Naive thymus-derived CD4-positive, alpha-beta T cell (primary cell): ENCODE measurements at places on chromosomes 2 and 18. TPM values are rescaled to one million over a fixed set of nuclear protein-coding genes. Genes with fewer than 3 reads are reported as not detected.
A peak's percentile ranks its signal among the peaks of the same experiment; 100 is the strongest.

ANKRD30BL gene
- not detected for total RNA-seq

GRCh38 chr2:203673933-203674332 lies 32.5 kb upstream of the CD28 start:
- DNase-seq, result no peak

DNA sequence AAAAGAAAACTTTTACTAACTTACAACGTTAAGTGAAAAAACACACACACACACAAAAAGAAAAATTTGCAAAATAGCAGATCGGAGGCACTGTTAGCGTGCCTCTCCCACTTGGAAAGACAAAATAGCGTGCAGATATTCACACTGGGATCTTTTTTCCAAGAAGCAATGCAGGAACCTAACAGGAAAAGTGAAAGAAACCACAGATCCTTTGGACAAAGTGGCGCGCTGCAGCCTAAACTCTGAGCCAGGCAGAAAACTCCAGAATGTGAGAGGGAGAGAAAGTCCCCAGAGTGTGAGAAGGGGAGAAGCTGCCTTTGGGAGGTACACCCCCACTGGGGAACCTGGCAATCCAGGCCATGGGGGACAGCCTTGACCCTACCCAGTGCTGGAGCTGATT lies 70.7 kb upstream of the SERPINE2 start:
- DNase-seq, result no peak

GRCh38 chr18:68177807-68178702 lies 536.9 kb downstream of the TMX3 start:
- DNase-seq, result no peak

DNA sequence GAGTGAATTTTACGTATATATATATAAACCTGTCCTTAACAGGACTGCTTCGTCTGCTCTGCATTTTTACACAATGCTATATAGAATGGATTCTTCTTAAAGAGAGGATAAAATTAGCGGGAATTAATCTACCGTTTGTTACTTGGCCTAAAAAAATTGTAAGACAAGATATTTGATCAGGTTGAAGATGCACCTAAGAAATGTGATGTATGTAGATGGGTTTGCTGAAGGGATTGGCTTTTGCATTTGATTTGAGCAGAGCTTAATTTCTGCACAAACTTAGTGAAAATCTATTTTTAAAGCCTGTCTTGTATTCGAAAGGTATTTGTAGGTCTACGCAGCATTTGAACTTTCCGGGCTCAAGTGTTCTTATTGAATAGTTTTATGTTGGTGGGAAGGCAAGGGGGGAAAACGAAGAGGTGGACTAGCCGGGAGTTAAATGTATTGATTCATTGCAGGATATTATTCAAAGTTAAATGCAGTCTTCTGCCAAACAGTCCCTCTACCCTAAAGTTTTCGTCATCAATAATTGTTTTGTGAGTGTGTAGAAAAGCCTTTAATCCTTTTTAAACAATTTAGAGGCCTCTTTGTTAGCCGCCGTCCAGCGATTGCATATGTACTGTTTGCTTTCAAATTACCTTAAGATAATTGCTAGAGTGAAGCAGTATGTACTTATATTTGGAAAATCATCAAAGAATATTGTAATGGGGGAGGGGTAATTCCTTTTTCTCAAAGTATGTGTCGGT lies 1.2 kb downstream of the PPP1CB start:
- DNase-seq, result no peak

LAPTM4A gene
- total RNA-seq, result 31.5 and 32.3 TPM in 2 replicates

UGT1A10 gene
- not detected for total RNA-seq

DNA sequence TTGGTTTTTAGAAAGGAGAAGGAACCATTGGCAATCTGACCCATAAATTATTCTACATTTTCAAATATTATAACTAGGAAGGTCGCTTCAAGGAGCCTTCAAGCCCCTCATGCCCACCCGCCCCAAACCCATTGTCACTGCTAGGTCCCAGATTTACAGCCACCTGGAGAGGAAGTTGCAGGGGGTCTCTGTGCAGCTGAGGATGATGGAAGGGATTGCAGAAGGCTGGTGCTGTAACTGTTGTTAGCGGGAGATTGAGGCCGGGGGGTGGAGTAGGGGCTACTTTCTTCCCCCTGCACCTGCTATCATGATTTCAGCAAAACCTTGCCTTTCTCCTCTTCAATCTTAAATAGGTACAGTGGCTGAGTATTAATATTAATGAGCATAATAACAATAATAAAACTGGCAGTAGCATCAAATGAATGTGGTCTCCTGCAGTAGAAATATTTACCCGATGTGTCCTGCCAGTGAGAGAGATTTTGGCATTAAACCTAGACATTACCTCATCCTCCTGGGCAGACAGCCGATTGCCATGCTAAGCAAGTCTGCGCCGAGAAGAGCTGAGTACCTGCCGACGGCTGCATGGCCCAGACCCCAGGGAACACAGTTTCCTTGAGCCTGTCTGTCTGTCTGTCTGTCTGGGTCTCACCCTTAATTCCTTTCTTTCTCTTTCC lies 225.4 kb downstream of the FAM210A start:
- DNase-seq, result no peak

- DNase-seq, result no peak
Measured at GRCh38 chr2:153115141-153115540, 363.4 kb downstream of the RPRM start.

INPP5D gene
- 124 and 126 TPM in 2 replicates for total RNA-seq

SLC5A7 gene
- not detected in 2 replicates for total RNA-seq

DNA sequence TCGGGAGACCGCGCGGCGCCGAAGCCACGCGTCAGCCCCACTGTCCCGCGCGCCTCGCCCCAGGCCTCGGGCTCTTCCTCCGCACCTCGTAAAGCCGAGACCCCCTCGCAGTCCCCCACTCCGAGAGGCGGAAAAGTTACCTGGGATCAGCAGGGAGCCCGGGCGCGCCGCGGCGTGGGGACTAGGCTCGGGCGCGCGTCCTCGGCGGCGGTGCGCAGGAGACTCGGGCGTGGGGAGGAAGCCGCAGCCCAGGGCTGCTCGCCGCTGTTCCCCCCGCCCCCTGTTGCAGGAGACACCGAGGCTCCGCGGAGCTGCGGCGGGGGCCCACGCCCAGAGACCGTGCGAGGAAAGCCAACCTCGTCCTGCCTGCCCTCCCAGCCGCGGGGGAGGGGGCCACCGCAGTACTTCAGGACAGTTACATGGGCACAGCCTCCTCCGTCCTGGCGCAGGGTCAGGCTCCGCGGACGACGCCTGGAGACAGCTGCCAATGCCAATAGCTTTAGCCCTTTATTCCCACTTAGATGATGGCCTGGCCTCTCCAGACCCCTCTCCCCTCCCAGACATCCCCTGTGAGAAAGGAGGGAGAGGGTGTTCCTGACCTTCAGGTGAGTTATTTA lies at the start of gene EPB41L3:
Gene EPB41L3 (minus strand): TSS at position 225 of the 617 bp plus-strand sequence. CDS start 54,814 bp downstream, outside the sequence.
- no peak for DNase-seq

C2orf81 gene
- 8.3 TPM for total RNA-seq

- DNase-seq, result no peak
Measured at GRCh38 chr2:237859082-237859433, 365 bp upstream of the RAMP1 start.

DNA sequence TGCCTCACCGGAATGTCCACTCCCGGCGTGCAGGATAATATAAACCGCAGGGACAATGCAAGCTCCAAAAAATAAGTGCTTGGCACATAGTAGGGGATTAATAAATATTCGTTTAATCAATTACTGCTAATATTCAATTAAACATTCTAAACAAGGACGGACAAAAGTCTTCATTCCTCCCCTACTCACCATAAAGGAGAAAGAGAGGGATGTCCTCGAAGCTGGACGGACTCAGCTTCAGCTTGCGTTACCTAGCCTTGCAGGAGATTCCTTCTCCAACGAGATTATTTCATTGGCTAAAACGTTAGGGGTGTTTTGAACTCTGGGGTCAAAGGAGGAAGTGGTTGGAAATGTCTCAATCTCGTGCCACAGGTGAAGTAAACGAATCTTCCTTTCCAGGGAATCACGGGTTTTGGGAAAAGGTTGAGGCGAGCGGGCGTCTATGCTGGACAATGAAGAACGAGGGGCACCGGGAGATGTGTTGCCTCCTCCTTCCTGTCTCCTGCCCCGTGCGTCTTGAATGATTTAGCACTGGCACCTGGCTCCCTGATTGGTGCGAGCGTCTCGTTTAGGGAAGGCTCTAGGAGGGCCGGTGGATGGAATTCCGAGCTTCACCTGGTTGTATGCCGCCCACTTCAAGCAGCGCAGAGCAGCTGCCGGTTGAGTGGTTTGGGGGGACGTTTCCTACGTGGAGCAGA lies 2.0 kb upstream of the GAD1 start:
- DNase-seq, result no peak

FOXD4L1 gene
- total RNA-seq, result not detected

DNA sequence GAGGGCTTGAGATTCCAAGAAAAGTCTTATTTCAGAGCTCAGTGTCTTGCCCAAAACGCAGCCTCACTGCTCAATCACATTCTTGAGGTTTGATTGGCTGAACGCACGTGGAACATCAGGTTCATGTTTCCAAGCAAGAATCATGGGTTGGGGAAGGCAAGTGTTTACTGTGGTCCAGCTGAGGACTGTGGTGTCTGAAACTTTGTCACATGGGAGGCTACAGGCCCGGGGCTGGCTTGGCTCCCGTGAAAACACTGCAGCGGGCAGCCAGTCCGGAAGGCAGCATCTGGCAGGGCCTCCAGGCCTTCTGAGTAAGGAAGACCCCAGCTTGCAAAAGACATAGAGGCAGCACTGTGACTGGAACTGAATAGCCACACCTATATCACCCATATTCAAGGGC lies 84.7 kb downstream of the POLR1A start:
- no peak for DNase-seq

GRCh38 chr2:109206569-109207146 lies 77.7 kb downstream of the SH3RF3 start:
- no peak for DNase-seq

DNA sequence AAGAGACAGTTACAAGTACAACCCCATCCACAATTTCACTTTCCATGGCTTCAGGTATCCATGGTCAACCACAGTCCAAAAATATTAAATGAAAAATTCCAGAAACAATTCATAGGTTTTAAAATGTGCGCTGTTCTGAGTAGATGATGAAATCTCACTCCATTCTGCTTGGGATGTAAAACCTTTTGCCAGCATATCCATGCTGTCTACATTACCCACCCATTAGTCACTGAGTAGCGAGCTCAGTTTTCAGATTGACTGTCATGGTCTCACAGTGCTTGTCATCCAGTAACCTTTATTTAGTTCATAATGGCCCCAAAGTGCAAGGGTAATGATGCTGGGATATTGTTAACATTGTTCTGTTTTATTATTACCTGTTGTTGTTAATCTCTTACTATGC lies 40.5 kb downstream of the SMAD4 start:
- no peak for DNase-seq

PAPOLG gene
- total RNA-seq, result 42.4 TPM

GRCh38 chr2:11810237-11810977 lies 64.0 kb downstream of the LPIN1 start:
- no peak for DNase-seq

DNA sequence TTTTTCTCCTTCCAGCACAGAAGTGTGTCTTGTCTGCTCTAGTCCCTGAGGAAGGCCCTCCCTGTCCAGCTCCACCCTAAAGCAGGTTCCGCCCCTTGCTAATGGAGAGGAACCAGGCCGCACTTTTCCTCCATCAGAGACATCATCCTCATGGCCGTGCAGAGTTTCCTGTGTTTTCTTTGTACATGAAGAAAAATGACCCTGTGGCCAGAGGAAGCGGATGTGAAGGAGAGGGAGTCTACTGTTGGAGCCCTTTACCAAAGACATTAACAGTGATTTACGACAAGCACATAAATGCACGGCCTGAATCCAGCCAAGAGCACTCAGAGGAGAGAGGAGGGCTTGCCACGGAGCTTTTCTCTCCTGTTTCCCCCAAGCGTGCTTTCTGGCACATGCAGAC lies 109.5 kb downstream of the RNF144A start:
- DNase-seq, result no peak

HIBCH gene
- 25.0 TPM for total RNA-seq

GRCh38 chr2:50691513-50691912 lies 340.4 kb downstream of the NRXN1 start:
- no peak for DNase-seq

GRCh38 chr18:44536619-44537018 lies 144.1 kb upstream of the SETBP1 start:
- DNase-seq, result no peak

IER3IP1 gene
- total RNA-seq, result 3.5 TPM

MARCHF4 gene
- not detected in 2 replicates for total RNA-seq

GRCh38 chr18:40534723-40535122 lies 1420.3 kb upstream of the PIK3C3 start:
- DNase-seq, result no peak

POMC gene
- 3.8 TPM for total RNA-seq

HADHB gene
- total RNA-seq, result 65.7 TPM

- DNase-seq, result no peak
Measured at GRCh38 chr2:25155401-25155800, 13.0 kb downstream of the POMC start.

DNA sequence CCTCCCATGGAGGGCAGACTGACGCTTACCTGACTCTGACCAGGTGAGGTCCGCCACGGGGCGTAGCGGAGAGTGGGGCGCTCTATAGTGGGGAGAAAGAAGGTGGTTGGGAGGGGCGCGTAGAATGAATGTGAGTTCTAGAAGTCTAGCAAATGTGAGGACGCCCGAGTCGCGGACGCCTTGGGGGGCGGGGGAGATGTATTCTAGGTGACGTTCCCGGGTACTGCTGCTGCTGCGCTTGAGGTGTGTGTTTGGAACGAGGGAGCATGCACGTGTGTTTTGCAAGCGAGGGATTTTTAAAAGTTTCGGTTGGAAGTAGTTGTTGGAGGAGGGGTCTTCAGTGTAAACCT lies 758 bp downstream of the RIF1 start:
- peak; percentile 37 for DNase-seq

DNA sequence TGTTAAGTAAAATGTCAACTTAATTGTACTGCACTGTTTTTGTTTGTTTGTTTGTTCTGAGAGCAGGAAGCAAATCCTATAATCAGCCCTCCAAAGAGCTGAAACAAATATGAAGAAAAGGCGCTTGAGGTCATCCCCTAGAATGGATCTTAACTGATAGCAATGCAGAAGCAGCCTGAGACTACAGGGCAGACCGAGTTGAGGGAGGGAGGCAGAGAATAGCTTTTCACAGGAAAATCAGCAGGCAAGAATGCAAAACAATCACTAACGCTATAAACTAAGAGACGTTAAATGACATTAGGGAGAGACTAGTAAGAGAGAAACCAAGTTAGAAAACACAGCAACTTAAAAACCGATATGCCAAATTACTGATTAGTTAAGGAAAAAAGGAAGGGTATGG lies 37.2 kb downstream of the GALNT1 start:
- no peak for DNase-seq

DNA sequence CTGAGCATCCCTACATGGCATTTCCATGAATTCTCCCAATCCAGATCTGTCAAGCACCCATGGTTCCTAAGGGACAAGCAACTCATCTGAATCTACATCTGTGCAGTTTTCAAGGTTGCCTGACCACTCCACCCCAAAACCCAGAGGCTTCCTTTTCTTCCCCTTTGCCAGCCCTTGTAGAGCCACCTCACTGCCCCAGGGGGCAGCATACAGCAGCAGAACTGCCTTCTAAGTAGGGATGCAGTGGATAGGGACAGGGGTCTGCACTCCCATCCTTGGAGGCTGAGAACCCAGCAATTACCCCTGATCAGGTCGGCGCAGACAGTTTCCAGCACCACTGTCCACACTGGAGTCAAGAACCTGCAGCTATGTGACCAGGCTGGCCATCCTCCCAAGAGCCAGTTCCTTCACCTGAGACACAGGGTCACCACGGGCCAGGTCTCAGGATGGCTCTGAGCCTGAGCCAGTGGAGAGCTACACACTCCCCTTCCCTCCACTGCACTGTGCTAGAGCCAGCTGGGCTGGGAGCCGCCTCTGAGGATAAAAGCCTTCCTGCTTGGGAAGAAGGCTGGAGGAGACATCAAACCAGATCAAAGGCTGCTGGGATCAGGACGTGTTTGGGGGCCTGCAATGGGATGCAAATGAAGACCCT lies 283.1 kb downstream of the CELF4 start:
- DNase-seq, result no peak

GRCh38 chr2:150484006-150484405 lies 3.5 kb downstream of the RND3 start:
- no peak for DNase-seq
